ENCODE measurements at places on chromosomes 16 and 17.

- DNase-seq: no peak
Observed at GRCh38 chr17:19986941-19987861, 9.6 kb upstream of the AKAP10 start.

DNA sequence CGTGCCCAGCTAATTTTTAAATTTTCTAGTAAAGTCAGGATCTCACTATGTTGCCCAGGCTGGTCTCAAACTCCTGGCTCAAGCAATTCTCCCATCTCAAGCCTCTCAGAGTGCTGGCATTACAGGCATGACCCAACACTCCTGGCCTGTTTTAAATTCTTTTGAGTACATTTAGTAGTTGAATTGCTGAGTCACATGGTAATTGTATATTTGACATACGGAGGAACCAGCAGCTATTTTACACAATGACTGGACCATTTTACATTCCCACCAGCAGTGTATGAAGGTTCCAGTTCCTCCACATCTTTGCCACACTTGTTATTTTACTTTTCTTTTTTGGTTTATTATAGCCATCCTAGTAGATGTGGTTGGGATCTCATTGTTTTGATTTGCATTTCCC lies 43.6 kb downstream of the RHOT1 start:
- no peak for DNase-seq

DNA sequence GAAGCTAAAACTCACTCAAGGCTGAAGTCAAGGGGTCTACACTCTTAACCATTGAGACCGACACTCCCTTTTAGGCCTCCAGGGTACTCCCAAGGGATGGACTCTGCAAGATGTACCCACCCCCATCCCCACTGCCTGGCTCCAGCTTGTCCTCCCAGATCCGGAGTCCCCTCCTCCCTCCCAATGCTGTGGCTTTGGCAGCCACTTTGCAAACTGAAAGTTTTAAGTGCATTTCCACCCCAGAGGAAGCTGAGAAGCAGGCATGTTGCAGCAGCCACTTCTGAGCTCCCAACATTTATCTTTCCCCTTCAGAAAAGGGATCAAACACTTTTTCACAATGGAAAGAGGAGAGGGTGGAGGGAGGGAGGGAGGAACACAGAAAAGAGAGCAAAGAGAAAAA lies 115.2 kb downstream of the COPRS start:
- no peak for DNase-seq

GRCh38 chr16:4218202-4218601 lies 23.7 kb downstream of the SRL start:
- DNase-seq: no peak

GRCh38 chr17:71632328-71632727 lies 488.5 kb upstream of the SOX9 start:
- peak; percentile 79 for DNase-seq

- peak; percentile 15 for DNase-seq
Observed at GRCh38 chr16:76265434-76266045, 11.7 kb upstream of the CNTNAP4 start.

GRCh38 chr17:49407086-49407485 lies 7.6 kb downstream of the PHB1 start:
- no peak for DNase-seq

GRCh38 chr16:79412783-79413225 lies 187.7 kb downstream of the MAF start:
- DNase-seq: no peak

DNA sequence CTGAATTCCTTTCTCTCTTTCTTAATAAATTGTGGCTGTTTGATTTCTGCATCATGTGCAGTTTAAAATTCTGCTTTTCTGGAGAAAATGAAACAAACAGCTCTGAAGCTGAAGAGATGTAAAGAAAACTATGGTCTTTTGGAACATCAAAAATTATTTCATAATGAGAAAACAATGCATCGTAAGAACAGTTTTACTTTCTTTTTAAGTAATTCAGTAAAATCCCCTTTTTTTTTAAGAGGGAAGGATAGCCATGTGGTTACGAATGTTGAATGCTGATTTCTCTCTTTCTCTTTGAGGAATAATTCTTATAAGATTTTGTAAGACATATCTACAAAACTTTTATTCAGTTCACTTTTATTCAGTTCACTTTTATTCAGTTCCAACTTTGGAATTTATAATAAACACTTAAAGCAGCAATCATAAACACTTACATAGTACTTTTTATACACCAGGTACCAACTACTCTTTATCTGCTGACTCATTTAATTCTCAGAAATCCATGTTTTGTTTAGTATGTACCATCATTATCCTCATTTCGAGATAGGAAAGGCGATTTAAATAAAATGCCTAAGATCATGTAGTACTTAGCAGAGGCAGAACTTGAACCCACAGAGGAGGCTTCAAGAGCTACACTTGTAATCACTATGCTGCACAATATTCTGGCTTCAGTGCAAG lies 26.6 kb downstream of the CNTNAP4 start:
- no peak for DNase-seq

- no peak for DNase-seq
Observed at GRCh38 chr17:67995570-67996263, 552 bp downstream of the C17orf58 start.
